ENCODE measurements at places on chromosomes 5 and 9.

DNA sequence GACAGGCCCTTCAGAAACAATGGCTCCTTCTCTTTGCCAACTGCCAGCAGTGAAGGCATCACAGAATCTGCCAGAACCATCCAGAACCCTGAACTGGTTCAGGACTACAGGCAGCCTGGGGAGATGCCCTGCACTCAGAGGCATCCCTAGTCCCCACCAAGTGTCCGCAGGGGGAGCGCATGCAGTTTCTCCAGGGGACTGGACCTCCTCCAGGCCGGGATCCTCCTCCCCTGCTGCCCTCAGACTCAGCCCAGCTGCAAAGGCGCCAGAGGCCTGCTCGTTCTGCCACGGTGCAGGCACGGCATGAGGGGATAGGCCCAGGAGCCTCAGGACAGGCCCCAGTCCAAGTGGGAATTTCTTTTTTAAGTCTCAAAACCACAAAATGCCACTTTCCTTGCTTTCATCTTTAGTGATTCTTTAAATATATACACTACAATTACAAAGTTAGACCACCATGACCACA is 72.0 kb downstream of the SEMA4D start:
- no peak for DNase-seq

DNA sequence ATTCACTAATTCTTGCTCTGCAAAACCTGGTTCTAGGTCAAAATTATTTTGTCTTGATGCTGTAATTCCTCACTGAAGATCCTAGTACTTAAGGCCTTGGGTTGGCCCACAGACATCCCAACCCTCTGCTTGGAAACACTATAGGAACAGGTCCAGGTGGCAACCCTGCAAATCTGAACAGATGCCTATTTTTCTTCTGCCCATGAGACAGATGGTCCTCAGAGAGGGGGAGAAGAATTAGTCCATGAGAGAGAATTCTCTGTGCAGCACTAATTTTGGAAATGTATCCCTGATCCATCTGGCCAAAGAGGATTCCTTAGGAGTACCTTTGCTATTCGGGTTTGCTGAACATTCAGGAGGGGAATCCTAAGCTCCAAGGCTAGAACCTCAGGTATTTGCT is 156.3 kb downstream of the ELAVL2 start:
- no peak for DNase-seq

- no peak for DNase-seq
Observed at GRCh38 chr5:133758641-133759040, 146.3 kb upstream of the FSTL4 start.

DNA sequence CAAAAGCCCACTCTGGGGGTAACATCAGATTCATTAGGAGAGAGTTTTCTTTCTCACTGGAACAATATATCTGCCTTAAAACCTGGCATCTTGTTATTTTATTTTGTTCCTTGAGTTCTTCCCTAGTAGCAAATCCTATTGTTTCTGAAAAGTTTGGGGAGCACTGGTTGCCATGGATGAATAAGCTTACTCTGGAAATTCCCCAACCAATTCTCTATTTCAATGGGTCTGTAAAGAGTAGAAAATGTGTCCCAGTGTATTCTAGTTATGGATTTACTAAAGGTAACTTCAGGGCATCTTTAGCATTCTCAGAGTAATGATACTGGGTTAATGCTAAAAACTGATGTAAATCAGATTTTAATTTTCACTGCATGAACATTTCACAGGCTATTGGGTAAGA is 94.2 kb upstream of the S1PR3 start:
- no peak for DNase-seq

GRCh38 chr5:96096724-96097123 is 135.1 kb upstream of the ELL2 start:
- DNase-seq, result no peak

GRCh38 chr5:38465061-38465460 is 91.4 kb downstream of the LIFR start:
- no peak for DNase-seq

- no peak for DNase-seq
Observed at GRCh38 chr5:98813755-98814154, 40.3 kb downstream of the RGMB start.

DNA sequence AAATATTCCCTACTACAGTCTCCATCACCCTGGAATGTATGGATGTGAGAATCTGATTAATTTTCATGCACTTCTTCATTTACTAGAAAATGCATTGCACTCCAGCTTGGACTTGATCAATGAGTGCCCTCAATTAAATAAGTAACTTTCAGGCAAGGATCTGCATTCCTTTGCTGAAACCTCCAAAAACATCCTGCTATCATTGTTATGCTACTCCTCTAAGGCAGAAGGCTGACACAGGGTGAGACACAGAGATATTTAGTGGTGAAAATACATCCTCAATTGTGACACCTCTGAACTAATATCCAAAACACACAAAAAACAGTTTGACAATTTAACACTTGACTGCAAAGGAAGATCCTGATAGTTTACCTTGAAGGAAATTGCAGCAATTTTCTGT is 57.9 kb upstream of the CDH12 start:
- DNase-seq, result no peak

DNA sequence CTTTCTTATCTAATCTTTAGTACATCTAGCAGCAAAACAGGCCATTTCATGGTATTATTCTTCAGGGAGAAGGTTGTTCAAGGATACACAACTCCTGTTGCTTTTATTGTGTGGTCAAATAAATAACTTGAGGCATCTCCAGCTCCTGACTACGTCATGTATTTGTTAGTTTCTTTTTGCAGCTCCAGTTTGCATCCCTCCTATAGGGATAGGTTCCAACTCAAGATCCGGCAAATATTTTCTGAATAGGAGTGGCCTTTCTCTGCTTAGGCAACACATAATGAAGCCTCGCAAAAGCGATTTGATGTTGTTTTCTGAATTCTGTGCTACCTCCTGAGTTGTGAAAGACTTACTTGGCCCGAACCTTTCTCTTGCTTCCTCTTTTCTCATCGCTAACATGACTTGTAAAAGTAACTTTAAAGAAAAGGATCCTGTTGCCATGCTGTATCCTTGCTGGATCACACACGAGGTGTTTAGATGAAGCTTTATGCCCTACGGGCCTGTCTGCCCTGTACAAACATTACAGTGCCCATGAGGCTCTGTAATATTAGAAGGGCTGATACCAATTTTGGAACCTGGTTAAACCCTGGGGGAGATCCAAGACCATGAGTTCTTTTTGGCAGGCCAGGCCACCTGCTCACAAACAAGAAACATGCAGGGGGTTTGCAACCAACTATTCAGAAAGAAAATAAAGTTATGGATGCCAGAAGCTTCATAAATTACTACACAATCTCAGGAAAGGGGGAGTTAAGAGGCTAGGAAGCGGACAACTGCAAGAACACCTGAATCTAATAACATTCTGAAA is 149.8 kb upstream of the FGF10 start:
- no peak for DNase-seq

GRCh38 chr5:124071039-124071438 is 559.1 kb downstream of the CSNK1G3 start:
- no peak for DNase-seq

DNA sequence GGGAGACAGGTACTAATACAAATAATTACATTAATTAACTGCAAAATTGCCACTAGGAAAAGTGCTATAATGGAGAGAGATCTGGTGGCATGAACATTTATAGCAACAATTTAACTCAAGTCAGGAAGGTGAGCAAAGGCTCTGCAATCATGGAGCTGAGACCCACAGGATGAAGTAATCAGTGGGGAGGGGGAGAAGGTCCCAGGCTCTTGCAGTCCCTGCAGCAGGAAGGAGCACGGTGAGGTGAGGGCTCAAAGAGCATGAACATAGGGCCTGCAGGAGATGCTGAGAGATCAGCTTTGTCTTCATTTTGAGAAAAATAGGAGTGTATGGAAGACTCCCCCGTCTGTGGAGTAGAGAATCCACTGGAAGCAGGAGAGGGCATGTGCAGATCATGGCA is 6.5 kb downstream of the PTPN3 start:
- DNase-seq, result no peak

- DNase-seq, result peak; percentile 51
Observed at GRCh38 chr9:28925157-28925556, 1351.9 kb upstream of the C9orf72 start.

GRCh38 chr5:149172261-149172660 is 31.0 kb downstream of the ABLIM3 start:
- DNase-seq, result no peak

DNA sequence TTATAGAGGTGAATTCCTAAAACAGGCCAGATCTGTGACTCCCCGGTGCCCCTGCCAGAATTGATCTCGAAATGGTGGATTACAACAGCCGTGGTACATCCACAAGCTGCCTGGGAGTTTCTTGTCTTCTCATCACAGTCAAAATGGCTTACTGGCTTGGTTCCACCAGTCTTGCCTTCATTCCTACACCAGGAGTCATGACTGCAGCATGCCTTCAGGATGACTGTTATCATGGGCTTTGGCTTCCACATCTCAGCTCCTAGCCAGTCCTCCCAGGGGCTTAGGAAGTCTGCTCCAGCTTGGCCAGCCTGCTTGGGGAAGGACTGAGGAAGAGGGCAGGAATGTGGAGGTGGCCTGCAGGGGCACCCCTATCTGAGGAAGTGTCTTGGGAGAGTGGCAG is 132.9 kb upstream of the NR3C1 start:
- peak; percentile 76 for DNase-seq

DNA sequence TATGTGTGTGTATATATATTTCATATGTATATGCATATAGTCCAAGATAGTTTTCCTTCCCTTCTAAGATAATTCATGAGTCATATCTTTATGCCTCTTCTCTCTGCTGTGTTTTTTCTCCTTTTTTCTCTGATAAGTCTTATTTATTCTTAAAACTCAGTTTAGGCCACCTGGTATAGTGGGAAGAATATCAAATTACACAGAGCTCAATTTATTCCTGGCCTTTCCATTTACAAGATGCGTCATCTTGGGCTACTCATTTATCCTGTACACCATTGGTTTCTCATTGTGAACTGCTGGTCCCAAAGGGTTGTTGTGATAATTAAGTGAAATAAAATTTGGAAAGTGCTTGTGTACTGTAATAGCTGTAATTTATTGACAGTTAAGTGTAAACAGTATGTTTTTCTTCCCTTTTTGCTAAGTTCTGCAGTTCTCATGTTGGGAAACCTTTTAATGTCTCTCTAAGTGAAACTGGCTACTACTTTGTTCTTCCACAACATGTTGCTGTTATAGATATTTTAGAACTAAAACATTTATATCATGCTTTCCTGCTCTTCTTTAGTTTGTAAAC is 19.4 kb downstream of the CCDC171 start:
- DNase-seq, result no peak

DNA sequence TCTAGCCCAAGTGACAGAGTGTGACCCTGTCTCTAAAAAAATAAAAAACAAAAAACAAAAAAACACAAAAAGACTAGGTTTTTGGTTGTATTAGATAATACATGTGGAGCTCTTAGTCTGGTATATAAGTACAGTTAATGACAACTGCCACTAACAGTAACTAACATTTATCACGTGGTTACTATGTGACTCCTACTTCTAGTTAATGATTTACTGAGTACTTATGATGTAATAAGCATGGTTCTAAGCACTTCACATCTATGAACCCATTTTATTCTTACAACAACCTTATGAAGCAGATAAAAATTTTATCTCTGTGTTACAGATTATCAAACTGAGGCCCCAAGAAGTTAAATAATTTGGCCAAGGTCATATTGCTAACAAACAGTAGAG is 6.1 kb upstream of the TMEFF1 start:
- no peak for DNase-seq

- DNase-seq, result peak; percentile 76
Observed at GRCh38 chr5:84382363-84383295, 2.1 kb downstream of the EDIL3 start.

DNA sequence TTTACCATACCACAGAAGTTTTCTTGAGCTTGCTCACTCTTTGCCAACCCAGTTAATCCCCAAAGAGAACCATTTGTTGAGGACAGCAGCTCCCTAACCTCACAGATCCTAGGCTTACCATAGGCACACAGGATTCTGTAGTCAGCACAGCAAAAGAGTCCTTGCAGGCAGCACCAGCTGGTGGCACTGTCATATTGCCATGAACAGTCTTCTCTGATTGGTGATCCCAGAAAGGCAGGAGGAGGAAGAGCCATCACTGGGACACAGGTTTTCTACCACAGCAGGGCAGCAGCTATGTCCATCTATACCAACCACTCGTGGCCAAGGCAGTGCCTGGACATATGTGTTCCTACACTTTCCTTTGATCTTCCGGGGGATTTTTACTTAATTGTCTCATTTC is 297.1 kb upstream of the CD180 start:
- DNase-seq, result no peak

DNA sequence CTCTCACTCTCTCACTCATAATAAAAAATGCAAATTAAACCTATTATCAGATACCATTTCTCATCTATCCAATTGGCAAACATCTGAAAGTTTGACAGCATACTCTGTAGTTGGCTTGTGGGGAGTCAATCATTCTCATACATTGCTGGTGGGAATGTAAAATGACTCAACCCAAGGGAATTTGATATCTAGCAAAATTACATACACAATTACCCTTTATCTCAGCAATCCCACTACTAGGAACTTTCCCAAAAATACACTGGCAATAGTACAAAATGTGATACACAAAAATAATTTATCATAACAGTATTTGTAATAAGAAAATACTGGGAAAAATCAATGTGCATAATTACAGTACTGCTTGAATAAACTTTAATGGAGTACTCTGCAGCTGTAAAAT is 731.3 kb downstream of the DTWD2 start:
- no peak for DNase-seq

- no peak for DNase-seq
Observed at GRCh38 chr5:516338-516925, 7.8 kb downstream of the SLC9A3 start.

DNA sequence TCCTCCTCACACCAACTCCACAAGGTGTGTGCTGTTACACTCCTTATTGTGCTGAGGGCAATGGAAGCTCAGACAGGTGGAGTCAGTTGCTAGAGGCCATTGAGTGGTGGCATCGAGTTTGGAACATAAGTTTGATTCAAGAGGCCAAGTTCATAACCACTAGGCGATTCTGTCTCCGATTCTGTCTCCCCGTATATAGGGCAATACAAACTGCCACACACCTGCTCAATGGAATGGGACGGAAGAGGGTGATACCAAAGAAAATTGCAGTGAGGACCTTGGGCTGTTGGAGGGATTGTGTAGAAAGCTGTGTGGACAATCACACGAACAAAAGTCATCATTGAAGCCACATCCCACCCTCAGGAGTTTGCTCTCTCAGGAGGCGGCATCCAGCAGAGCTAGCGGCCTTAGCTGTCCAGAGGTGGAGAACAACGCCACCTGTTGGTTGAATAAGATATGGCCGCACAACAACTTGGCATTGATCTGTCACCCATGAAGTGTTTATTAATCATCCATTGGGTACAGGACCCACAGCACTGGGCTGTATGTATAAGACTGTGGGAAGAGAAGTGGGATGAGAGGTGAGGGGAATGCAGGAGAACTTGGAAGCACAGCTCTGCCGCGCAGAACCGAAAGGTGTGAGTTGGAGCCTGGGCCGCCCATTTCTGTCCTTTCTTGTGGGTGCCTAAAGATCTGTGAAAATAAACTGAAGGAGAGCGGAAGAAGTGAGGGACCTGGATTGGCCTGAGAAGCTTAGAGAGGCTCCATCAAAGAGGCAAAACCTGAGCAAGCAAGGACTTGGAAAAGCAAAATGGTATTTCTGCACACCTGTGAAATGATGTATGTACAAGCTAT is 16.1 kb upstream of the NEUROG1 start:
- no peak for DNase-seq
